ENCODE measurements at places on chromosomes 12 and 14. TPM values are rescaled to one million over a fixed set of nuclear protein-coding genes. Genes with fewer than 3 reads are reported as not detected.

DNA sequence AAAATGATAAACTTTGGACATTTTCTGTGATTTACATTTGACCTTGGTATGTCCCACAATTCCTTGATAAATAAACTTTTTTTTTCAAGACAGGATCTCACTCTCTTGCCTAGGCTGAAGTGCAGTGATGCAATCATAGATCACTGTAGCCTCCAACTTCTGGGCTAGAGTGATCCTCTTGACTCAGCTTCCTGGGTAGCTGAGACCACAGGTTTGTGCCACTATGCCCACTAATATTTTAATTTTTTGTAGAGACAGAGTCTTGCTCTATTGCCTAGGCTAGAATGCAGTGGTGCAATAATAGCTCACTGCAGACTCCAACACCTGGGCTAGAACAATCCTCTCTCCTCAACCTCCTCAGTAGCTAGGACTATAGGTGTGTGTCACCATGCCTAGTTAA, 79.1 kb upstream of the PTGDR start:
- H3K36me3 ChIP-seq: no peaks in the 10 kb centered on the region
- no peak for DNase-seq
- H3K27ac ChIP-seq: no peak overlapping the region
- H3K4me3 ChIP-seq: no peak overlapping the region

DNA sequence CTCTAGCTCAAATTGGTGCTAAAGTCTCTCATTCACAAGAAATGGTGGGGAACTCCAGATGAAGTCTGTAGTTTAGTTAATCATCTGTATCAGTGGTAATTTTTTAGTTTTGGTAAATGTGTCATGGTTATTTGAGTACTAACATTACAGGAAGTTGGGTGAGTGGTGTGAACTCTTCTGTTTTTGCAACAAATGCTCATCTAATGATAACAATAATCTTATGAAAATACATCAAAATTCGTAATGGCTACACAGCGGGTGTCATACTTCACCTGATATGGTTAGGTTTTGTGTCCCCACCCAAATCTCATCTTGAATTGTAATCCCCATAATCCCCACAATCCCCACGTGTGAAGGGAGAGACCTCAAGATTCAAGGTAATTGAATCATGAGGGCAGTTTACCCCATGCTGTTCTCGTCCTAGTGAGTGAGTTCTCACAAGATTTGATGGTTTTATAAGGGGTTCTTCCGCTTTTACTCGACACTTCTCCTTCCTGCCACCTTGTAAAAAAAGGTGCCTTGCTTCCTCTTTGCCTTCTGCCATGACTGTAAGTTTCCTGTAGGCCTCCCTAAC, 209.3 kb upstream of the FOXN3 start:
- peak overlapping the region; percentile 16 for H3K4me3 ChIP-seq
- H3K27ac ChIP-seq: peak overlapping the region; percentile 44
- H3K27me3 ChIP-seq: no peaks in the 10 kb centered on the region
- DNase-seq: peak; percentile 31

- H3K4me1 ChIP-seq: no peaks in the 10 kb centered on the region
- DNase-seq: no peak
- H3K27ac ChIP-seq: no peak overlapping the region
- H3K27me3 ChIP-seq: no peaks in the 10 kb centered on the region
- no peak overlapping the region for H3K4me3 ChIP-seq
- H3K36me3 ChIP-seq: no peaks in the 10 kb centered on the region
Observed at GRCh38 chr12:97813301-97813700, 350.7 kb downstream of the RMST start.

DNA sequence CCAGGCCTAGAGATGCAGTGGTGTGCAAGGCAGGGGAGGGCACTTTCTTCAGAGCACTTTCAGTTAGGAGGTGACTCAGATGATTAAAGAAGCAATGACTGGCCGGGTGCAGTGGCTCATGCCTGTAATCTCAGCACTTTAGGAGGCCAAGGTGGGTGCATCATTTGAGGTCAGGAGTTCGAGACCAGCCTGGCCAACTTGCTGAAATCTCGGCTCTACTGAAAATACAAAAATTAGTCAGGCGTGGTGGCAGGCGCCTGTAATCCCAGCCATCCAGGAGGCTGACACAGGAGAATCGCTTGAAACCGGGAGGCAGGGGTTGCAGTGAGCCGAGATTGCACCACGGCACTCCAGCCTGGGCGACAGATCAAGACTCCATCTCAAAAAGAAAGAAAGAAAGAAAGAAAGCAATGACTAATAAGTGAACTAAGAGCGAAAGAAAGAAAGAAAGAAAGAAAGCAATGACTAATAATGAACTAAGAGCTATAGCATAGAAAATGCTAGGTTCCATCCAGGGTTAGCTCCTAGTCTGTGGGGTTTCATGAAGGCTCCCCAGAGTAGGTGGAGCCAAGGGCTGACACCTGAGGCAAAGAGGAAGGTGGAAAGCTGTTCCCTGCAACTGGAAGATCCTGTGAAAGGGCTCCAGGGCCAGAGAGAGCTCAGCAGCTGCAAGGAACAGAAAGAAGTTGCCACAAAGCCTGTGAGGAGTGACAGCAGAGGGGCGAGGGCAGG, 334.5 kb downstream of the CACNA1C start:
- no peaks in the 10 kb centered on the region for H3K4me1 ChIP-seq
- H3K27ac ChIP-seq: no peak overlapping the region
- H3K4me3 ChIP-seq: no peak overlapping the region
- DNase-seq: no peak
- peaks cover 8% of the 10 kb centered on the region for H3K27me3 ChIP-seq

- H3K27ac ChIP-seq: no peak overlapping the region
- no peaks in the 10 kb centered on the region for H3K36me3 ChIP-seq
- H3K4me1 ChIP-seq: no peaks in the 10 kb centered on the region
- no peak overlapping the region for H3K4me3 ChIP-seq
- no peaks in the 10 kb centered on the region for H3K27me3 ChIP-seq
Observed at GRCh38 chr12:80869264-80869663, 68.5 kb downstream of the LIN7A start.

DNA sequence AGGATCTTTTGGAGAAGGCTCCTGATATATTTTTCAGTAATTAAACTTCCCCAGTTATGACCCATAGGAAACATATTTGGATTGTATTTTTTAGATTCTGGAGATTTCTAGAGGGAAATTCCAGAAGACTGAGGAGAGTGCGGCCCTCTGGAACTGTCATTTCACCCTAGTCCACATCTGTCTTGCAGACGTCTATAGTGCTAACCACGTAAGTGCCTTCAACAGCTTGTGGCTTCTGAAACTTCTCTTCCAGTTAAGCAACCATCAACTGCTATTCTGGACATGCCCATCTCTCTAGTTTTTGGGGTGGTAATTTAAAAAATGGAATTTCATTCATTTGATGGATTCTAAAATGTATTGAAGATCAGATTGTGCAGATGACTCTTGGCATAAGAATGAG, 1098.8 kb downstream of the TMEM121 start:
- no peak overlapping the region for H3K27ac ChIP-seq
- peaks cover 11% of the 10 kb centered on the region for H3K4me1 ChIP-seq
- peaks cover 8% of the 10 kb centered on the region for H3K27me3 ChIP-seq

DNA sequence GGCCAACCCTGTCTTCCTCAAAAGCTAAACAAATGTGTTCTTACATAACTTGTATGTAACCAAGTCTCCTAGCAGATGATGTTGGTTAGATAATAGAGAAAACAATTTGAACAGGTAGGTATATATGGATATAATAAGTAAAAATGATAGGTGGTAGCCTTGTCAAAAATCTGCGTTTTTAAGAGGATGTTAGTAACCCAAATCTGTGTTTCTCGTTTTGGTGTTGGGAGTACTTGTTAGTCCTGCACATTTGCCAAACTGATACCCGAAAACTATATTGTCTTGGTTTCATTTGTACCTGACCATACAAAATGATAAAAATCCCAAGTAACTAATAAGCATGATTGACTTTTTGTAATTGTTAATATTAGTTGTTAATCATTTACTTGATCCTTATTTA, 8.1 kb downstream of the SRSF5 start:
- H3K4me1 ChIP-seq: peaks cover 35% of the 10 kb centered on the region
- no peak overlapping the region for H3K4me3 ChIP-seq
- peaks cover 21% of the 10 kb centered on the region for H3K36me3 ChIP-seq
- peak overlapping the region; percentile 75 for H3K27ac ChIP-seq
- H3K27me3 ChIP-seq: no peaks in the 10 kb centered on the region
- no peak for DNase-seq

GRCh38 chr12:12474931-12475795, 87.5 kb downstream of the DUSP16 start:
- no peaks in the 10 kb centered on the region for H3K4me1 ChIP-seq
- H3K4me3 ChIP-seq: no peak overlapping the region
- H3K27me3 ChIP-seq: no peaks in the 10 kb centered on the region
- DNase-seq: no peak

- DNase-seq: no peak
- no peak overlapping the region for H3K27ac ChIP-seq
- no peak overlapping the region for H3K4me3 ChIP-seq
- H3K27me3 ChIP-seq: no peaks in the 10 kb centered on the region
- no peaks in the 10 kb centered on the region for H3K4me1 ChIP-seq
- H3K36me3 ChIP-seq: no peaks in the 10 kb centered on the region
Observed at GRCh38 chr12:16335838-16336237, 11.6 kb upstream of the MGST1 start.

The CABP1 gene
- not detected for polyA plus RNA-seq

Measured in naive B cell (primary cell).